Activated naive CD8-positive, alpha-beta T cell treated with anti-CD3 and anti-CD28 coated beads, Interleukin-2, amount 50 U/mL, for 16 hours (primary cell): ENCODE measurements at places on chromosomes 5 and 9.

DNA sequence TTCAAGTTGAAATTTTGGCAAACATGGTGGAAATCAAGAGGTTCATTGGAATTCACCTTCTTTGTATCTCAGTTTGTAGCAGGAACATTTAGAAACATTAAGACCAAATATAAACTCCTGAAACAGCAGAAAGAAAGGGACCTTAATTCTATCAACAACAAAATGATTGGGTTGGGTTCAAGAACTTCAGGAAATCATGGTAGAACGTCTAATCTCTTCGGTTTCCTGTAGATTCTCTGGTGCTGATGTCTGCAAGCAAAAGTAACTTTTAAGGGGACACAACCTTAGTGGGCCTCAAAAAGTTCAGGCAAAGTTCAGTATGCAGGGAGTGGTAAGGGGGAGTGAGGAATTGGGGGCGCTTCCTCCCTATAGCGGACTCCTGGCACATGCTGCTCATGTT is 3.4 kb downstream of the IL33 start:
- DNase-seq, result no peak

DNA sequence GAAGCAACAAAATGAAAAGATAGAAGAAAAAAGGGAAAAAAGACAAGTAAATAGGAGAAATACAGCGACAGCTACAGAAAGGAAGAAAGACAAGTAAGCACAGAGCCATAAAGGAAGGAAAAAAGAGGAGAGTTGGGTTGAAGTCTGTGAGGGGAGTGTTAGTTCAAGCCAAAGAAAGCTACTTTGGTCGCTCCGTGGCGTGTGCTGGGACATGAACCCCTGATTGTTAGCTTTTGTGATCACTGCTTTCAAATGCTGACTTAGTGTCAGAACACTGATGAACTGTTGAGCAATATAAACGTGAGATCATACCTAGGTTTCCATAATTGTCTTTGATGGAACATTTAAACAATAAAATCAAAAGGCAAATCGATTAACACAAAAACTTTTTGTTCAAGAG is 370.1 kb downstream of the TMEM161B start:
- no peak for DNase-seq

GRCh38 chr5:1702318-1702717 is 97.3 kb downstream of the MRPL36 start:
- DNase-seq, result no peak

GRCh38 chr9:36934478-36935065 is 99.5 kb downstream of the PAX5 start:
- DNase-seq, result no peak
